ENCODE measurements at places on chromosomes 4 and X.

DNA sequence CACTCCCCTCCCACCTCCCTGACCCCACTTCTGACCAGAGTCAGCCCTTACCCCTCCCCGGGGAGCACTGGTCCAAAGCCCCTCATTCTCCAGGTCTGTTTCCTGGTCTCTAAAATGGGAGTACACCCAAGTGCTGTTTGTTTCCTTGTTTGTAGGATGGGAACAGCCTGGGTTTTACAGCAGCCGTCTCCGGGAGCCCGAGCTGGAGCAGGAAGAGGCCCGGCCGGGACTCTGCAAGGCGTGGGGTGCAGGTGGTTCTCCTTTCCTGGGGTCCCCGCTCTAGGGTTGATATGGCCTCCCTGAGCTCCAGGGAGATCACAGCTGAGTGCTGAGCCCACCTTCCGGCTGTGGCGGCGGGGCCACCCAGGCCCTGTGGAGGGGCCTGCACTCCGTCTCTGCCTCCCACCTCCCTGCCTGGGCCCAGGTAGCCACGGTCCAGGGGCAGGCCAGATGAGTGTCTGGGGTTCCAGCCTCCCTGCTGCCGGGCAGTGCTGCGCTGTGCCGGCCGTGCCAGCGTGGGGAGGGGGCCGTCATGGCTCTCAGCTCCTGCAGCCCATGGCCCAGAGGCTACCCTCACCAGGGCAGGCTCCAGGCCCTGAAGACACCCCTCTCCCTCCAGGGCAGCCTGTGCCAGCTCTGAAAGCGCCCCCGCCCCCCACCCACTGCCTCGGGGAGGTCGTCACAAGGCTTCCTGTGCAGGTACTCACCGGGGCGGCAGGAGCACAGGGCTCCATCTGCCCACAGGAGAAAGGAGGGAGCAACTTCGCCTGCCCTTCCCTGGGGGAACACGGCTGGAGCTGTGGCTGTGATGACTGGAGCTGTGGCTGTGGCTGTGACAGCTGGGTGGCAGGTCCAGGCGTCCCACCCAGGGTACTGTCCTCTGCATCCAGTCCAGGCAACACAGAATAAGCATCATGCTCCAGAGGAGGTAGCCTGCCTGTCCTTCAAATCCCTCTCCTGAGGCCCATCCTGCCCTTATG is 98.8 kb downstream of the ADRA2C start:
- no peak for DNase-seq

GRCh38 chrX:126448681-126449080 is 103.9 kb downstream of the DCAF12L1 start:
- no peak for DNase-seq

DNA sequence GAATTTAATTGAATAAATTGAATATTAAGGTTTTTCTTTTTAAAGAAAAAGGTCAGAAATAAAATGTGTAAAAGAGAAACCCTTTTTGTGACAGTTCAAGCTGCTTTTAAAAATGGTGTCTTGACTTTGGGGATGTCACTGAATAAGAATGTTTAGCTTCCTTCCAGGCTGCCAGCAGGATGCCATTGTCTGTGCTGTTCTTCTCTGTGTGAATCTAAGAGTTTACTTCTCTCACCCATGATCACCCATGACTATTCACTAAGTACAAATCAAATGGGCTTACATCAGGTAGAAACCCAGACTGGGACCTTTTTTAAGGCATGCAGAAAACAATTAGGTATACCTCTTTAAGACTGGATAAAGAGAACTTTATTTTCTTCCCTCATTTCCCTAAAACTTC is 115.3 kb downstream of the DACH2 start:
- no peak for DNase-seq

DNA sequence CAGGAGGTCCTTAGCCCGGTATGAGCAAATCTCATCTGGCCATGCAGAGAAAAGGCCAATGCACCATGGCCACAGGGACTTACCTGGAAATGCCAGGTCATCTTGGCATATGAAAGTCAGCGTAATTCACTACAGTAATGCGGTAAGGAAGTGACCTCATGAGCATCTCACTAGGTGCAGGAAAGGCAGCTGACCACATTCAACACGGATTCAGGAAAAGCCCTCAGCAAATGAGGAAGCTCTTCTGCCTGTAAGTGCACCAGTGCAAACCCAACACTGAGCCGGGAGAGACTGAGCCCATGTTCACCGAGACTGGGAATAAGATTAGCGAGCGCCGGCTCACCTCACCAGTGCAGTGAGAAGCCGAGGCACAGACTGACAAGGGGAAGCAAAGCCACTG is 23.7 kb downstream of the LRPAP1 start:
- DNase-seq = no peak

DNA sequence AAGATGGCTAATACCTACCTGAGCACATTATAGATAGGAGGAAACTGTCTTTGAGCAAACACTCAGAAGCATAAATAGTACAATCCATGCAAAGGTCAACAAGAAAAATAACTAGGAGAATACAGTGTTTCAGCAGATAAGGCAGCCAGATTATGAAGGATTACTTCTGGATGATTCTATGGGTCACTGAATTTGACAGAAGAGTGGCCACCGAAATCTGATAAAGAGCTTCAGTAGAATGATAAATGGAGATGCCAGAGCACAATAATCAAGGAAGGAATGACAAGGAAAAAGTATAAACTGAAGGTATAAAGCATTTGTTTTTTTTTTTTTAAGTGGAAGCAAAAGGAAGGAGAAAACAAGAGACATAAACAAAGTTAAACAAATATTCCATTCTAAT is 58.7 kb downstream of the ELF2 start:
- no peak for DNase-seq

DNA sequence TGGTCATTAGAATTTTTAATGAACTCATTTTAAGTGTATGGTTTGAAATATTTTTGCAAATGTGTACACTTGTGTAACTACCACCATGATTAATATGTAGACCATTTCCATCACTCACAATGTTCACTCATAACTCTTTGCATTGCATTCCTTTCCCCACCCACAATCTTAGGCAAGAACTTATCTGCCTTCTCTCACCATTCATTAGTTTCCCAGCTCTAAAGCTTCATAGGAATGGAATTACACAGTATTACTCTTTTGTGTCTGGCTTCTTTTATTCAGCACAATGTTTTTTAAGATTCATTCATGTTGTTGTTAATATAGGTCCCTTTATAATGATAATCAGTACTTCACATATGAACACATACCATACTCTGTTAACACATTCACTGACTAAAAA is 106.1 kb downstream of the ARAP2 start:
- DNase-seq = no peak

GRCh38 chr4:70564033-70564432 is 28.0 kb upstream of the AMBN start:
- DNase-seq = no peak

DNA sequence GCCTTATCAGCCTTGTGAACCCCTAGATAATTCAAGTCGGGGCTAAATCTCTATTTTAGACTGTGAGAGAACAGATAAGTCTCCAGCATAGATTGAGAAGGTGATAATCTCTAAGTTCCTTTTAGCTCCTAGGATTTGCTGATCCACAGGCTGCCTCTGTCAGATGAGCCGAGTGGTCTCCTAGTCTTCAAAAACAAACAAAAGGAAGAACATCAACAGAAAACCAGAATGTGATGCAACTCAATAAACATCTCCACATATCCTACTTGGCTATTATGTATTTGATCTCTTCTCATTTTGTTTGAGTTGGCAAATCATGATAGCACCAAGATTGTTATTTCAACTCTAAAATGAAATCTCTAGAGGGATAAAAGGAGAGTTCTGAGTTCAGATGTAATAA is 88.4 kb upstream of the SLC7A11 start:
- no peak for DNase-seq

DNA sequence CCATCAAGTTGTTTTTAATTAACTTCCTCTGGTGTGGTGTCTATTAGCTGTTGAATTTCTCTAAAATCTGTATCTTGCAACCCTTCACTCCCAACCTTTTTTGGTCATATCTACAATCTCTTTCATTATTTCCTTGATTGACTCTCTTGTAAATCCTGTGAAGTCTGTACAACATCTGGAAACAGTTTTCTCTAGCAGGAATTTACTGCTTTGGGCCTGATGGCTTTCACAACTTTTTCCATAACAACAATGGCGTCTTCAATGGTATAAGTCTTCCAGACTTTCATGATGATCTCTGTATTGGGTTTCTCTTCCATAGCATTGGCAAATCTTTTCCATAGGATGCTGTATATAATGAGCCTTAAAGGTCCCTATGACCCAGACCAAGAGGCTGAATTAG is 49.0 kb downstream of the TBC1D19 start:
- DNase-seq = no peak

DNA sequence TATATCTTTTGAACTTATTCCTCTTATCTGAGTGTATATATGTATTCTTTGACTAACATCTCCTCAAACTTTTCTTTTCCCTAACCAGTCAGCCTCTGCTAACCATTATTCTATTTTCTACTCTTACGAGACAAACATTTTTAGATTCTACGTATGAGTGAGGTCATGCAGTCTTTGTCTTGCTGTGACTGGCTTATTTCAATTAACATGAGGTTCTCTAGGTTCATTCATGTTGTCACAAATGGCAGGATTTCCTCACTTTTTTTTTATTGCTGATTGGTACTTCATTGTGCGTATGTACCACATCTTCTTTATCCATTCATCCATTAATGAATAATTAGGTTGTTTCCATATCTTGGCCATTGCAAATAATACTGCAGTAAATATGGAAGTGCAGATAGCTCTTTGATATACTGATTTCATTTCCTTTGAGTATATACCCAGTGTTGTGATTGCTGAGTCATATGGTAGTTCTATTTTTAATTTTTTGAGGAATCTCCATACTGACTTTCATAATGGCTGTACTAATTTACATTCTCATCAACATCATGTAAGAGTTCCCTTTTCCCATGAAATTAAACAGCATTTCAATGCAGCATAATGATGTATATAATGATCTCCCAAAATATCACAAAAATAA is 80.1 kb downstream of the HS3ST1 start:
- DNase-seq = no peak

- DNase-seq = no peak
Measured at GRCh38 chr4:91118597-91118996, 991.4 kb downstream of the CCSER1 start.

- no peak for DNase-seq
Measured at GRCh38 chrX:139795196-139795595, 87.2 kb upstream of the MCF2 start.

- no peak for DNase-seq
Measured at GRCh38 chrX:19708683-19709082, 178.7 kb downstream of the SH3KBP1 start.

GRCh38 chr4:108589961-108590360 is 30.4 kb upstream of the RPL34 start:
- no peak for DNase-seq

DNA sequence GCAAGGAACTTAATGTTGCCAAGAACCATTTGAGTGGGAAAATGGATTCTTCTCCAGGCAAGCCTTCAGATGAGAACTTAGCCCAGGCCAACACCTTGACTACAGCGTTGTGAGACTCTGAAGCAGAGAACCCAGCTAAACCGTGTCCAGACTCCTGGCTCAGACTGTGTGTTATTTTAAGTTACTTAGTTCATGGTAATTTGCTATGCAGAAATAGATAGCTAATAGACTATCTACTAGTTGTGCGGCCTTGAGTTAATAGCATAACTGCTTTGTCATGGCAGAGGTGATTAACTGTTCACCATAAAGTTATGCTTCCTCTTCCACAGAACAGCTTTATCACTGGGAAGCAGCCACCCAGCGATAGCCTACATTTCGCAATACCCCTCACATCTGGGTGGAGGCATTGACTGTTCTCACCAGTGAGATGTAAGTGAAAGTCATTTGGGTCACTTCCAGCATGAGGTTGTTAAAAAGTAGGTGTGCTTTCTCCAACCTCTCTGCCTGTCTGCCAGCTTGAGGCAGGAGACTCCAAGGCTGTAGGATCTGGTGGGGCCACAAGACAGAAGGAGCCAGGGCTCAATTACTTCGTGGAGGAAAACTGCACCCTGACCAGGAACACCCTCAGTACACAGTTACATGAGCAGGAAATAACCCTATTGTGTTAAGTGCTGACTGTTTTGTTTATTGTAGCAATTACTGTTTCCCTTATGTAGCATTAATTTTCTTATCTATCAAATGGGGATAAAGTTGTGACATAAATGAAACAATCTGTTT is 94.2 kb downstream of the GPAT3 start:
- DNase-seq = no peak

- no peak for DNase-seq
Measured at GRCh38 chrX:108361316-108361715, 76.9 kb downstream of the COL4A6 start.

- DNase-seq = no peak
Measured at GRCh38 chr4:148071009-148071408, 339.1 kb downstream of the ARHGAP10 start.

DNA sequence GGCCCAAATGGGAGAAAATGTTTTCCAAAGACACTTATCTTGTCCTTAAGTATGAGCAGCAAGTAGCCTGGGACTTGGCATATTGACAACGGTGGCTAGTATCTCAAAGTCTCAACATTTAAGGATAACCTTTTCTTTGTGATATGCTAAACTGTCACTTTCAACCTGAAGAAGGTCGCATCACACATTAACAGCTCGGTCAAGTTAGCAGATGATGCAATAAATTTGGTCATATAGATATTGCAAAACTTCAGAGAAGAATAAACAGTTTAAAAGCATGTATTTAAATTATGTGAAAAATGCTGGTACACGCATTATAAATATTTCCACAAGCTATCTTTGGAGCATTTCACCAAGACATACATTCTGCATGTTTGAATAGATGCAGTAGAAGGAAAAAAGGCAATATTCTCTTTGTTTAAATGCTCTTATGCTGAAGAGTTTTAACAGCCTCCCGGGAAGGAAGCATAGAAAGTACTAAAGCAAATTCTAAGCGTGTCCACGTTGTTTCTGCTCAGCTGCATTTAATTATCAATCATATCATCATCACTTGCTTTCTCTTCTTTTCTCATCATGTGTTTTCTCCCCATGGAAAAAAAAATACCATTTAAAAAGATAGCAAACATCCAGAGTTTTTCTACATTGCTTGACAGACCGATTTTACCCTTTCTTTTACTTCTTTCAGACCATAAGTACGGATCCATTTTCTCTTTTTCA is 24.2 kb downstream of the ARHGAP6 start:
- no peak for DNase-seq

DNA sequence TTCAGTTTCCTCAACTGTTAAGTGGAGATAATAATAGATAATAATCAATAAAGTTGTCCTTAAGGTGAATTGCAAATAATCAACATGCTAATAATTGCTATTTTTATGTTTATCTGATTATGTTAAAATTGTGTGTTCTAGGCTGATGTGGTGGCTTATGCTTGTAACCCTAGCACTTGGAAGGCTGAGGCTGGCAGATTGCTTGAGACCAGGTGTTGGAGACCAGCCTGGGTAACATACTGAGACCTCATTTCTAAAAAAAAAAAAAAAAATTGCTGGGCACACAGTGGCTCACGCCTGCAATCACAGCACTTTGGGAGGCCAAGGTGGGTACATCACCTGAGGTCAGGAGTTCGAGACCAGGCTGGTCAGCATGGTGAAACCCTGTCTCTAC is 175.2 kb downstream of the GC start:
- DNase-seq = no peak

- DNase-seq = no peak
Measured at GRCh38 chr4:147733716-147734344, 1.9 kb downstream of the ARHGAP10 start.

- no peak for DNase-seq
Measured at GRCh38 chrX:32987142-32987541, 224.2 kb downstream of the DMD start.

GRCh38 chr4:54090804-54091623 is 8.9 kb upstream of the GSX2 start:
- DNase-seq = no peak
